ENCODE measurements at places on chromosomes 5 and 9.

DNA sequence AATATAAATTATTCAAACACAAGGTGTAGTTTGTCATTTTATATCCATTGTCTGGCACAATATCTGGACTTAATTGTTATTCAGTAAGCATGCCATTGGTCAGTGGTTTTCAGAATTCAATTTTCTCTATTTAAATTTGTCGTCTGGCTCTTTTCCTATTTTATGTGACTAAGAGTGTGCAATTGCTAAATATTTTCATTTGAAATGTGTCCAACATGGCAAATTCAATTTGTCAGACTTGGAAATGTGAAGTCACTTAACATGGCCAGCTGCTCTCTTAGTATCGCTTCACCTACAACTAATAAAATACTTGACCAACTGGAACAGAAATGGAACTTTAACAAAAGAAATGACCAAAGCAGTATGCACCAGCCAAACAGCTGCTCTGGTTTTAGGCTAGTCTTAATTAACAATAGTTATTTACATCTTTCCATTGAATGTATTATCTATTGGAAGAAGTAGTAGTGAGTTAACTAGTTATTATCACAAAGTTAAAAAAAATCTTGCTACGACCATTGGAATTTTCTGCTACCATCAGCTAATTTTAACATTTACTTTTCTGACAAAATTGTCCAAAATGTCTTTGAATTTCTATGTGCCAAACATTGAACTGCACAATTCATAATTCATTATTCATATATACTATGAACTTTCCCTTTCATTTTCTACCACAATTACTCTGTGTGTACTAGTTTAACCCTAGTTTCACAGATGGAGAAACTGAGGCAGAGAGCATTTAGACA, 720.7 kb upstream of the FAM174A start:
- no peak for DNase-seq

DNA sequence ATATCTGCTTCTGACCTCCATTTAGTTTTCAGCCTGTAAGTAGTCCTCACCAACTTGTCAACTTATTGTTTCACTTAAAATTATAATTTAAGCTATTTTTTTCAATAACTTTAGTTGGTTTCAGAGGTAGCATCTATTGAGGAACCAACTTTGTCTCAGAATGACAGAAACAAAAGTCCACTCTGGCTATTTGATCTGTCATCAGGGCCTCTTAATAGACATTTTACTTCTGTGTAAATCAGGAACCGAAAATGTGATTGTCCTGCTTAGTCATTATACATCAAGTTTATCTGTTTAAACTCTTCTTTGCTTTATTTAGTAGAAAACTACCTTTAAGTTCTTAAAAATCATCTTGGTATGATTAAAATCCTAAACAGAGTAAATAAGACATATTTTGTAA, 820.8 kb upstream of the EDIL3 start:
- no peak for DNase-seq

DNA sequence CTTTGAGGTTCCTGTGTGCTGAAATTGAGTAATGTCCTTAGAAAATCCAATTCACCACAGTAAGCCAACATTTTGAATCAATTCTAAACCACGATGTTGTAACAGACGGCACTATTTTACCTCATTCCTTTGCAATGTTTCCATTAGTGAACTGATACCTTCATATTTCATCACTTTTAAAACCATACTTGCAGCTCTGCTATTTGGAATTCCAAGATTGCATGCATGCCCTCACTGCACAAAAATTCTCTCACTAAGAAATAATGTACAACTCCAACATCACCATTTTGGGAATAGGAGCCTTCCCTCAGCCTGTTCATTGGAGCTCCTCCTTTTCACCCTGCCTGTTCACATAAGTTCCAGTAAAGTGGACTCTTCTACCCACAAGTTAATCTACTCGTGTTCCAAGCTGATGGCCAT, 74.8 kb upstream of the TGFBR1 start:
- DNase-seq: no peak

DNA sequence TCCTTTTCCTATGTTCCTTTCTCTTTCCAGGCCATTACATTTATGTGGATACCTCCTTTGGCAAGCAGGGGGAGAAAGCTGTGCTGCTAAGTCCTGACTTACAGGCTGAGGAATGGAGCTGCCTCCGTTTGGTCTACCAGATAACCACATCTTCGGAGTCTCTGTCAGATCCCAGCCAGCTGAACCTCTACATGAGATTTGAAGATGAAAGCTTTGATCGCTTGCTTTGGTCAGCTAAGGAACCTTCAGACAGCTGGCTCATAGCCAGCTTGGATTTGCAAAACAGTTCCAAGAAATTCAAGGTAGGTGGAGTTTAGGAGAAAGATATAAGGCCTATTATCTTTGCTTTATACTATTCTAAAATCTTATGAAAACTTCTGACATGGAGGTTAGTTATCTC, 64.5 kb downstream of the MAMDC2 start:
- no peak for DNase-seq

GRCh38 chr9:23278561-23278960, 547.5 kb downstream of the ELAVL2 start:
- DNase-seq: no peak

GRCh38 chr9:120137186-120137840, 442.7 kb downstream of the CDK5RAP2 start:
- no peak for DNase-seq

GRCh38 chr9:105007143-105007542, 79.2 kb upstream of the ABCA1 start:
- DNase-seq: no peak

GRCh38 chr5:31021181-31021624, 172.3 kb upstream of the CDH6 start:
- no peak for DNase-seq

DNA sequence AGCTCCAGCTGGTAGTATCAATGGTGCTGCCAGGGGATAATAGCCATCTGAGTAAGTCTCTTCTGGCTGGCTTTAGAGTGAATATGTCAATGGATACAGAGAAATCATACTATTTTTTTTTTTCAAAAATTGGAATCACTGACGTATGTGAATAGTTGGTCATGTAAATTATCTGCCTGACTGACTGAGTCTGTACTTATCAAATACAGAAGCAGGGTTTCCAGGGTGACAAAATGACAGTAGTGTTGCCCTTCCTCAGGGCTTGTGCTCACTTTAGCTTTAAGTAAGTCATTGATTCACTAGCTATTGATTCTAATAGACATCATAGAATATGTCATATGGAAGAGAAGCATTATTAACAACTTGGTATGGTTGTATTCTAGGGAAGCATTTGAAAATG, 126.0 kb upstream of the C6 start:
- no peak for DNase-seq

GRCh38 chr5:82684659-82685058, 392.5 kb downstream of the TMEM167A start:
- DNase-seq: no peak

DNA sequence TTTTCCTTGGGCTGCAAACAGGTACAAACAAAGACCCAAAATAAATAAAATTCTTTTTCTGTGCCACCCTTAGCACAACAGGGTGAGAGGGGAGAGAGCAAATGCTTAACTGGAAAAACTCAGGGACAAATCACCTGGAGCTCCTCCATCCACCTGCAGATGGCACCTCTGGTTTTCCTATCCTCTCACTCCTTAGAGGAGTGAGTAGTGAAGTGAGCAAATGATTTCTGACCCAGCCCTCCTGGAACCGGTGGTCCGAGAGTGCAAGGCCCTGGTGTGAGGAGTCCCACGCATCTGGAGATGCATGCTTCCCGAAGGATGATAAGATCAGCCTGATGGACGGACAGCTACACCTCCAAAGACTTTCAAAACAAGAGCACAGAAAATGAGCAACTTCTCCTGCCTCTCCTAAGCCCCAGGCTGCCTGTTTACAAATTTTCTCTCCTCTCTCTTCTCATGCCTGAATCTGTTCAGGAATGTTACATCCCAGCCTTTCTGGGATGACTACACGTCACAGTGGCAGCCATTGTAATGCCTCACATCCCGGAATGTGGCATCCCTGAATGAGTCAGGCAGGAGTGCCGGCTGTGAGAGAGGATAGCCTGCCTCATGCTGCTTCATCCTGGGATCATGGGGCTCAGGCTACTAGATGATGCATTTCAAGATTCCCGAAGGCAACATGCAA, 86.4 kb downstream of the ADRB2 start:
- DNase-seq: peak; percentile 71

- DNase-seq: no peak
Measured at GRCh38 chr5:56228631-56229030, 4.5 kb downstream of the ANKRD55 start.

GRCh38 chr9:133356391-133357091, at the start of the genes SURF1 and SURF2:
Gene SURF1 (minus strand): TSS chr9:133356487. CDS start chr9:133356453, 34 bp downstream.
Gene SURF2 (plus strand): TSS chr9:133356550. CDS start chr9:133356593, 43 bp downstream.
- DNase-seq: peak; percentile 86

DNA sequence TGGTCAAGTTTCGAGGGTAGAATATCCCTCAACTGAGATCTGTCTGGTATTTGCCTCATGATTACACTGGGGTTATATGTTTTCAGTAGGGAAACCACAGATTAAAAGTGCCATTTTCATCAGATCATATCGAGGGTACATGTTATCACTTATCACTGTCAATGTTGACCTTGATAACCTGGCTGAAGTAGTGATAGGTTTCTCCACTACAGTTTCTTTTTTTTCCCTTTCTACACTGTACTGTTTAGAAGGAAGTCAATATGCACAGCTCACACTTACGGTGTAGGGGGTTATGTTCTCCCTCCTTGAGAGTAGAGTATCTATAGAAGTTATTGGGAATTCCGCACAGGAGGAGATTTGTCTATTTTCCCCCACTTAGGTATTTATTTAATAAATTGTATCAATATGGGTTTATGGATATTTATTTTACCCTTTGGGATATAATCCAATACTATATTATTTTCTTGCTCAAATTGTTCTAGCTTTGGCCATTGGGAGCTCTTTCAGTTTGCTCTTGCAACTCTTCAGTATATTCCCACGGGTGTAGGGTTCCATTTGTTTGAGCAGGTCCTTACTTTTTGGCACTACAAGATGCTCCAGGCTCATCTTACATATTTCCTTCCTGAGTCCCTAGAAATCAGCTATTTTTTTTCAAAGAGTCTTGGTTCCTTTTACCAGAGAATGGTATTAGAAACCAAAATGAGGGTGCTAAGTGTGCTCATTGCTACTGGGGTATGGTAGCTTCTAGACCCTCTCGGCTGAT, 444.5 kb downstream of the RAB3C start:
- no peak for DNase-seq

DNA sequence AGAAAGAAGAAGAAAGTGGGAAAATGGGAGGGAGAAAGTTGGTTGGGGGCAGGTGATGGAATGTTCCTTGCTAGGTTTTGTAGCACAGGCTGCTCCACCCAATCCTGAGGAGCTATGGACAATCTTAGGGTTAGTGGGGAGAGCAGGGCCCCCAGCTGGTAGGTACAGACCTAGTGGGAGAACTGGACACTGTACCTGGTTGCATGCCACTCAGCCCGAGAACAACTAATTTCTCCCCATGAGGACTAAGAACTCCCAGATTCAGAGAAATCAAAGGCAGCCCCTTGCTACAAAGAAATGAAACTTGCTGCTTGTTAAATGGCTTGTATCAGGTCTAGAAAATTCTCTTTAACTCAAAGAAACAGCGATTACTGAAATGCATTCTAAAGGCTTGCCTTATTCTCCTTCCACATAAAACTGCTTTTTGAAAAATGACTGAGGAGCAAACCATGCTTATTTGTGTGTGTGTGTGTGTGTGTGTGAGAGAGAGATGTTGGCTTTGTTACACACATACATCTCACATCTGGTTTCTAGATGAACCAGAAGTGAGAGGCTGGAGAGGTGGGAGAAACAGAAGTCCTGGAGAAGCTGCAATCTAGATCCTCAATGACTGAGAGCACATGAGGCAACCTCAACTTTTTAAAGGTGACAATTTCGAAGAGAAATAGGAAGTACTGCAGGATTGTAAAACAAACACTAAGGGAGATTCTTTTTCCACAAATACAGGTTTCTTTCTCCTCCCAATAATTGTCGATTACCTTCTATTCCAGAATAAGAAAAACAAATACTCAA, 28.9 kb downstream of the FYB1 start:
- DNase-seq: no peak

GRCh38 chr5:95731571-95732554, 727 bp downstream of the RHOBTB3 start:
- DNase-seq: peak; percentile 41

- DNase-seq: no peak
Measured at GRCh38 chr9:133073086-133074014, 11.6 kb downstream of the CEL start.

DNA sequence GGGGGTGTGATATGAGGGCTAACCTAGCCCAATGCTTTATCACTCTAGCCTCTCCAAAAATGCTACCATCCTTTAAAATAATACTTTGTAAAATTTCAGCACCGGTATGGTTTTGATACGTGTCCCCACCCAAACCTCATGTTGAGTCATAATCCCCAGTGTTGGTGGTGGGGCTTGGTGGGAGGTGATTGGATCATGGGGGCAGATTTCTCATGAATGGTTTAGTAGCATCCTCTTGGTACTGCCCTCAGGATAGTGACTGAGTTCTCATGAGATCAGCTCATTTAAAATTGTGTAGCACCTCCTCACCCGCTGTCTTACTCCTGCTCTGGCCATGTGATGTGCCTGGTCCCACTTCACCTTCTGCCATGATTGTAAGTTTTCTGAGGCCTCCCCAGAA, 35.0 kb upstream of the ANKH start:
- DNase-seq: no peak

- DNase-seq: no peak
Measured at GRCh38 chr9:113580041-113580953, 116.8 kb downstream of the RGS3 start.

- DNase-seq: peak; percentile 72
Measured at GRCh38 chr5:74408150-74409043, 232.1 kb downstream of the ENC1 start.

DNA sequence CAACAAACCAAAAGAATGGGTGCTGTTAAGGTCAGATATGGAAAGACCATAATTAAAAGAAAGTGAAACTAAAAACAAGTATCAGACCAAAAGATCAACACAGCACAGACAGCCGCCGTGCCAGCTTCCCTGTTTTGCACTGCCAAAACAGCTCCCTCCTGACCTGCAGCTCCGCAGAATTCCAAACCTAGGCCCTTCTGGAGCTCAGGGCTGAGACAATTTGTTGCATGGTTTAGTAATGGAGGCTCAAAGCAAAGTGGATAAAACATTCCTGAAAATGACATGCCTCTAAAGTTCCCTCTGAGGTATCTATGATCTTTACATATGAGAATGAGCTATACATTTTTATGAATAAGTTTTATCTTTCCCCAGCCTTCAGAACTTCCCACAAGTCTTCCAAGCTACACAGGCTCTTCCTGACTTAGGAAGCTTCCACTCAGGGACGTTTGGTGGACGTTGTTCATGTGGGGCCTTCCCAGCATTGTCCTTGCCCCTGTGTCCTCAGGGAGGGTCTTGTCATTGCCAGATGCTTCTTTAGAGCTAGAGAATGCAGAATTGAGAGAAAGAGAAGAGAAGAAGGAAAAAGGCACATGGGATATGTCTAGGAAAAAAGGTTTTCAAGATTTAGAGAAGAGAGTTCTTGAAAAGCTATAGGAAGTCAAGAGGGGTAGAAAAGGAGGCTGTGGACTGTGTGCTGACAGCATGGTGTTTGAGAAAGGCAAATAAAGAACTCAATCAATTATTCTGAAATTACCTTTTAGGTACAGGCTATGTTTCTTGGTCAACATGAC, 28.4 kb upstream of the SSBP2 start:
- peak; percentile 27 for DNase-seq
